ENCODE measurements at places on chromosomes 1 and 21.

- DNase-seq = no peak
These were observed 126.2 kb downstream of the KAZN start for GRCh38 chr1:14724678-14725077.

- DNase-seq = no peak
These were observed 18.7 kb upstream of the KANK4 start for GRCh38 chr1:62337706-62338631.

GRCh38 chr1:101532377-101532776, 295.6 kb downstream of the S1PR1 start:
- no peak for DNase-seq

DNA sequence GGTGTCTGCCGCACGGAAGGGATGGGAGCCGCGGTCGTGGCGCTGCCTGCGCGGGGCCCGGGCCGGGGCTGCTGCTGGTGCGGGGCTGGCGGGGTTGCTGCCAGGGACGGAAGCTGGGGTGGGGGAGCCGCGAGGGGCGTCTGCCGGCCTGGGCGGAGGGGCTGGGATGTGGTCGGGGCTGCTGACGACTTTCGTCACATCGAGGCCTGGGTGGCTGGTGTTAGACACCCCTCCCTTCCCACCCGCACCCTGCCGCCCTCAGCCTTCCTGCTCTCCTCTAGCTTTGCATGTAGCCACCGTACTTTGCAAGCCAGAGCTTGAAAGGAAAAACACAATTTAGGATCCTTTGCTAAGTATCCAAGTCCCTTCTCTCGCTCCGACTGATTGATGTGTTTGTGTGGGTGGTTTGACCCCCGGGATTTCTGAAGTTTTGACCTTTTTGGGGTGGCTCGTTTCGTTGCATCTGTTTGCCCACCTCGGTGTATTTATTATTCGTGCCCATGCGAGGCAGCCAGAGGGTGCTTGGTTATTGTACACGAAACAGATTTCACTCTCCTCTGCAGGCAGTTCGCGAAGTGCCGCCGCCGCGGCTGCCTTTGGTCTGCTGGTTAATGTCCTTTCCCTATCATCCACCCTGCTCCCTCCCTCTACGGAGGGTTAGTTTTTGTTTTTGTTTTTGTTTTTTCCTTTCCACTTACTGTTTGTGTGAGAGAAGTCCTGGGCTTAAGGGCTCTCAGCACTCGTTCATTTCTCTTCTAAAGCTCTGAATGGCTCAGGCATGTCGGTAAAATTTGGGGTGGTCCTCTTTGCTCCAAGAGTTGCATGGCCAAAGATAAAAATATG, 868 bp downstream of the C1orf21 start:
- peak; percentile 63 for DNase-seq

DNA sequence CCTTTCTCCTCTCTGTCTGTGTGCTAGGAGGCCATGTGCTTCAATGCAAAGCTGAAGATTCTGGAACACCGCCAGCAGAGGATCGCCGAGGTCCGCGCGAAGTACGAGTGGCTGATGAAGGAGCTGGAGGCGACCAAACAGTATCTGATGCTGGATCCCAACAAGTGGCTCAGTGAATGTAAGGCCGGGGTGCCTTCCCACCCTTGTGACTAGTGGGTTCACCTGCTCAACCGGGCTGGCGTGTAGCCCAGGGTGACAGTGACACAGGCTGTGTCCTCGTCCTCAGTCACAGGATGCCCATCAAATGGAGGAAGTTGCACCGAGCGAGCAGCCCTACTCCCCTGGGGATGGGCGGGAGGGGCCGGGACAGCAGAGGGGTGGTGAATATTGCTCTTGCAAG, 544.1 kb downstream of the KIF26B start:
- no peak for DNase-seq

- DNase-seq = no peak
These were observed 1.5 kb upstream of the SYDE2 start for GRCh38 chr1:85202092-85202863.

- no peak for DNase-seq
These were observed 104.9 kb upstream of the SOD1 start for GRCh38 chr21:31554511-31555022.

- no peak for DNase-seq
These were observed 99.9 kb downstream of the XCL2 start for GRCh38 chr1:168443899-168444298.

Measured in C1 segment of cervical spinal cord (tissue), 14 donors.